ENCODE measurements at places on chromosomes 4 and X.

GRCh38 chrX:45046417-45046816 lies 154.3 kb downstream of the DIPK2B start:
- no peak for DNase-seq

- no peak for DNase-seq
These were observed 75.6 kb upstream of the NOCT start for GRCh38 chr4:138939960-138940359.

GRCh38 chr4:35900286-35901243 lies 343.7 kb downstream of the ARAP2 start:
- DNase-seq = no peak

- no peak for DNase-seq
These were observed 611.1 kb upstream of the ATOH1 start for GRCh38 chr4:93217431-93217830.

DNA sequence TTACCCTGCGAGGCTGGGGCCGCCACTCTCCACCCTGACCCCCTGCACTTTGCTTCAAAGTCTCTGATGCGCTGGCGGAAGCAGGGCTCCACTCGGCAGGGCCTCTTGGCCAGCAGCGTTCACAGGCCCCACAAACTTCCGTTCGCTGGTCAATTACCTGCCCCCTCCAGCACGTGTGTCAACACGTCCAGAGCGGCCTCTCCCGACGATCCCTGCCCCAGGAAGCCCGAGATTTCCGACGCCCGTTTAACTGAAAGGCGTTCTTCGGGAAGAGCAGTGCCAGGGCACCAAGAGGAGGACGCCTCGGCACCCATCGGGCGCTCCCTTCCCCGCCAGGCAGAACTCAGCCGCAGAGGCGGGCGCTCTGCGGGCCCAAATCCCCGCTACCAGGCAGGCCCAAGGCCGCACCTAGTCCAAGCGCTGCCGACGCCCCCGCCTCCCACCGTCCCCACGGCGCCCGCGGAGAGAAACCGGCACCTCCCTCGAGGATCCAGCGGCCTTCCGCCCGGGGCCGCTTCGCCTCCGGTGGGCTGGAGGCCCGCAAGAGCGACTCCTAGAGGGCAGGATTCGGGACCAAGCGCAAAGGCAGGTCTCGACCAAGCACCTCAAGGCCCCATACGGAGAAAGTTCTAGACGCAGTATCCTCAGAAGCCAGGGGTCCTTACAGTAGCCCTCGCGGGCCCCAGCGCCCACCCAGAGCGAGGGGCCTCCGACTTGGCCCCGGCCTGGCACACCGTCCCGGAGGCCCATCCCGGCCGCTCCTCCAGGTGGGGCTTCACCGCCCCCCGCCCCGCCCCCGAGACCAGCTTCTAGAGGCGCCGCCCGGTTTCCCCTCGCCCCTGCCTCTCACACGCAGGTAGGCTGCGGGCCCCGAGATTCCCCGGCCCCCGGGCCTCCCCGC lies 586 bp downstream of the BCAP31 start:
- peak; percentile 56 for DNase-seq

DNA sequence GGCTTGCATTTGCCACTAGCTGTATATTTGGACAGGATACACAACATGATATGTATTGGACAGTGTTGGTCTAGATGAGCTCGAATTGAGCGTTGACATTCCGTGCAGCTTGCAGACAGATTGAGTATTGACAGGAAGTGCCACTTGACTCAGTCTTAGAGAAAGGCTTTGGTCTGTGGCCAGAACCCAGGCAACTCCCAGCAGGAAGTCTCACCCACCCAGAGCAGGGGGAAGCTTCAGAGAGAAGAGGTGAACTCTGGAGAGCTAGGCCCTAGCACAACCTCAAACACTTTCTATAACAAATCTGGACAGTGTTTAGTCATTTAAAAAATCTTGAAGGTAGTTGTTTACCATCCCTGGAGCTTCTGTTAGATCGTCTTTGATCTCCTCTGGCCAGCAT lies 280.5 kb downstream of the FBXW7 start:
- peak; percentile 93 for DNase-seq
